Neural progenitor cell (in vitro differentiated cells): ENCODE measurements at places on chromosomes 4 and X.

- DNase-seq = no peak
Measured at GRCh38 chr4:70637239-70637913, 8.8 kb downstream of the ENAM start.

DNA sequence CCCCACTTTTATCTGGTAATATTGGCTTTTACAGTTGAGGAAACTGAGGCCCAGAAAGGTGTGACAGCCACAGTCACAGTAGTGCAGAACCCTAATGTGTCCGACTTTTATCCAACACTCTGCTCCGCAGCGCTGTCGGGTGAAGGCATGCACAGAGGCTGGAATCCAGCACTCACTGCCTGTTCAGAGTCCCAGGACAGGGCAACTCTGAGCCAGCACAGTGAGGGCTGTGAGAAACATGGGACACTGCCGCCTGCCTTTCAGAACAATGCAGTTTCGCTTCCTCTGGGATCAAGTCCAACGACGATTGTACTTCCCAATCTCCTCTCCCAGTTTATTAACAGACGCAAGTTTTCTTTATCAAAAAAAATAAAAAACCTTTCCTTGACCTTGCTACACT, 41.9 kb upstream of the PDGFRA start:
- no peak for DNase-seq

DNA sequence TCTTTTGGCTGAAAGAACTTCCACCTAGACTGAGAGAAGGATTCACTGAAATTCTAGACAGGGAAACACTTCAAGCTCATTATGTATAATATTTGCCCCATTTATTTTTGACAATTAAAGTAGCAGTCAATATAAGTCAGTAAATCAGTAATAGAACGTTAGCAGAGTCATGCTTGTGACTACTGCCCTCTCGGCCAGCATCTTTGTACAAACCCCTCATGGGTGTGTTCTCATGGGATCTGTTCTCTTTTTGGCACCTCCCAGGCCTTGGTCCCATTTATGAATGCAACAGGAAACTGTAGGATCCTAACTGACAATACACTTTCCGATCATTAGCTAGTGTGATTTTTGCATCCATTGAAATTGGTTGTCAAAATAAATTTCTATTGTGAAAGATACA, 2.9 kb downstream of the MSL3 start:
- DNase-seq = no peak

- no peak for DNase-seq
Measured at GRCh38 chr4:59063015-59063720, 1953.0 kb upstream of the IGFBP7 start.

GRCh38 chr4:106032851-106033286, 137.6 kb downstream of the NPNT start:
- no peak for DNase-seq

GRCh38 chrX:68534691-68535090, 35.8 kb downstream of the YIPF6 start:
- no peak for DNase-seq

GRCh38 chr4:175412746-175413145, 399.3 kb downstream of the GPM6A start:
- DNase-seq = no peak

DNA sequence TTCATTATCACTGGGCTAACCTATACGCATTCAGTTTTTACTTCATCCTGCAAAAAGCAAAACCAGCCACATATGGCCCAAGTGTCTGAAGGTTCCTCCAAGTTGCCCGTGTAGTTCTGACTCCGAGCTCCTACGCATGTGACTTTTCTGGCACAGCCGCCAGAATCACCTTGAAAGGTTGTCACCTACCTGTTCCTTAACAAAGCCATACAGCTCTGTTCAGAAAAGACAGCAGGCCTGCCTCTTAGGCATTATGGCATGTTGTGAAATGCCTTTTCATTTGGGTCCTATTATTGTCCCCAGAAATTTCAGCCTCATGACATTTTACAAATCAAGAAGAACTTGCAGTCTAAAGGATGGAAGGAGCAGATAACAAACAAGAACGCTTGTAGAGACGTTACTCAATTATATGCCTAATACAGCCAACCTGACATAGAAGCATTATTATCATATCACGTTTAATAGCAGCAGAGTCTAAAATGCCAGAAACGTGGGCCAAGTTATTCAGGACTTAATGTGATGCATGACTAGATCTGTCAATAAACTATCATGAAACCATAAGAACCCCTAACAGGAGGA, 118.5 kb downstream of the RBM47 start:
- no peak for DNase-seq

DNA sequence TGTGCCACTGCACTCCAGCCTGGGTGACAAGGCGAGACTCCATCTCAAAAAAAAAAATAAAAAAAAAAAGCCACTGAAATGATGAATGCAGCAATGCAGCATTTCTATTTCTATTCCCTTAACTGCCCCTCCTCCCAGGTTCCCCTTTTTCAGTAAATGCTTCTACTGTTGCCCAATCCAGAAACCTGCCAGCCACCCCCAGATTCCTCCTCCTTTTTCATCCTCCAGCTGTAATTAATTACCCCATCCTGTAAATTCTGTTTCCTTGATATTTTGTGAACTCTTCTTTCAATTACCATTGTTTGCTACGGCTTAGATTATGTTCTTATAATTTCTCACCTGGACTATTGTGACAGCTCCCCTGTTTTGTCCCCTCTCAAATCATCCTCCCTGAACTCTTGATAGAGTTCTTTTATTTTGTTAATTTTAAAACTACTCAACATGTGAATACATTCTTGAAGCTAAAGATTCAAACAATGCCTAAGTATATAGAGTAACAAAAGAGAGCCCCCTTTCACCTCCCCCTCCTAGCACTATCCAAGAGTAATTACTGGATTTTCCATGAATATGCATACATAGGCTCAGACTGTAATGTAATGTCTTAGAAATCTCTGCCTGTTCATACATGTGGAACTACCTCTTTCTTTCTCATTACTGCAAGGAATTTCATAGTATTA, 140.6 kb upstream of the GPC4 start:
- no peak for DNase-seq
